H54 (cell line): ENCODE measurements at places on chromosomes 16 and 17.

DNA sequence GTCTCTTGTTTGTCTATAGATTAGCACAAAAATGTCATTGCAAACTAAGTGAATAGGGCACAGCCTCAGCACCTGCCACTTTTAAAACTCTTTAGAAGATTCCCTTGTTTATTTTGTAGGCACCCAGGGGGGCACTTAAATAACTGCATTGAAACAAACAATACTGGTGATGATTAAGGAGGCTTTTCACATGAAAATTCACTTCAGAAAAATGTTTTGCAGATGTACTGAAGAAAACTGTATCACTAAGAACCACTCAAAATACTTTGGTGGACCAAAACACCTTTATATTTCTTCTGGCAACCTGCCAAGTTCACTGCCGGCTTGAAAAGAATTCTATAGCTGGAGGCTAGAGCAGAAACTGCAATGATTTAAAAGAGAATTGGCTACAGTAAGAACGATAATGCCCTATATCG lies 281.5 kb downstream of the TOX3 start:
- no peak for DNase-seq

GRCh38 chr16:1439058-1439698 lies 5.2 kb downstream of the CCDC154 start:
- no peak for DNase-seq

DNA sequence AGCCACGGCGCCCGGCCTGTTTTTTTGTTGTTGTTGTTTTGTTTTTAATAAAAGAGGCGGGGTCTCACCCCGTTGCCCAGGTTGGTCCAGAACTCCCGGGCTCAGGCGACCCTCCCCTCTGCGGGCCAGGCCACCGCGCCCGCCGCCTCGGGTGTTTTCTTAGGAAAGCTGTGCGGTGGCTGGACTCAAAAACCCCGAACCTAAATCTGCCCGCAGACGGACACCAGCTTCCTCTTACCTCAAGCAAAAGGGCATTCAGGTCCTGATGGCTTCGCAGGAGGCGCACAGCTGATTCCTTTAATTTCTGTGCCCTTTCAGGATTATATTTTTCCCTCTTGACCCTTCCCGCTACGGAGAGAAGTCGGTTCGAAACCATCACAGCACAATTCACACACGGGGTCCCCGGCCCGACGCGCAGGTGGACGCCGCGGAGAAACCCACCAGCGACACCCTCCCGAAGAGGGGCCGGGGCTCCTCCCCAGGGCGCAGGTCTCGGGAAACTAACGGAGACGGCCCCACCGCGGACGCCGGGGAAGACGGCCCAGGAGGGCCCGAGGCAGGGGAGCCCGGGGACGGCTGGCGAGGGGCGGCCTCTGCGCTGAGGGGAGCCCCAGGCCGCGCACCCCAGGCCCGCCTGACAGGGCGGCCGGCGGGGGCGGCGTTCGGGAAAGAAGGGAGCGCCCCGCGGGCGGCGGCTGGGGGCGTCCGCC lies 653 bp downstream of the FANCA start:
- peak; percentile 29 for DNase-seq

- no peak for DNase-seq
Measured at GRCh38 chr17:28738680-28739384, 5.0 kb upstream of the TRAF4 start.

GRCh38 chr16:50197582-50197981 lies 44.5 kb downstream of the TENT4B start:
- no peak for DNase-seq

DNA sequence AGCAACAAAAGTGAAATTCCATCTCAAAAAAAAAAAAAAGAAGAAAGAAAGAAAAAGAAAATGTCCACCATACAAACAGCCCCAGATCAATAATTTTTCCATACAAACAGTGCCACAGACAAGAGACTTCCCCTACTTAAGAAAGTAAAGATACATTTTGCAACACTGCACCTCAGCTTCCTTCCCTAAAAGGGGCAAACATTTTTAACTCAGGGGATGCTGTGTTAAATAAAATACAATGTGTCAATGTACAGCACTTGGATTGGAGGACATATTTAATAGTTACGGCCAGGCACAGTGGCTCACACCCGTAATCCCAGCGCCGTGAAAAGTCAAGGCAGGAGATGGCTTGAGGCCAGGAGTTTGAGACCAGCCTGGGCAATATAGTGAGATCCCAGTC lies 22.3 kb downstream of the MYH11 start:
- no peak for DNase-seq

DNA sequence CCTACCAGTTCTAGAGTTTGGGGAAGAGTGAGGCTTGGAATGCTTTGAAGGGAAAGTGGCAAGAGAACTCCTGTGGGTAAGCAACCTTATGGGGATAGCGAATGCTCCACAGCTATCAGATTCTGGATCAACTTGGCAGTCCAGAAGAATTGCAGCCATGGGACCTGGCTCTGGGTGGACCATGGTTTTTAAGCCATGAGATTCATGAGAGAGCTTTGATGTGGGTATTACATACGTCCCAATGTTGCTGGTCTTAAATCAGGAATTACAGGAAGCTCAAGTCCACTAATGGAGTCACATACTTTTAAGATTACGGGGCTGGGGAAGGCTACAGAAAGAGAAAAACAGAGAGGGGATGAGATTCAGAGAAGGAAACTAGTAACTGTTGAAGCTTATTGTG lies 142.5 kb upstream of the ELAC2 start:
- no peak for DNase-seq

DNA sequence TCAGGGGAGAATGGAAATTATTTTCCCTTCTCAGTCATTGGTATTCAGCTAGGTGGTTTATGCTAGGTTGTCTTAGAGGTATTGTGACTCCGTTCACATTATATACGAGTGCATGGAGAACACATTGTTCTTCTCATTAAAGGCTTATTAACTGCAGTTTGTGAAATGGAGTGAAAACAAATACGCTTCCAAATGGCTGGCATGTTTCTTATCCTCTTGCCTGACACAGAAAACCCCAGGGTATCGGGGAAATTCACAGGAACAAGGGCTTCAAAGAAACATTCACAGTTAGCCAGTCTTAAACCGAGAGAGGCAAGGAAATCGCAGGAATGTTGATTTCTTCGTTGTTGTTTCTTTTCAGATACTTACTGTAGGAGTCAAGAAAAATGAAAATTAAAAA lies 1047.9 kb upstream of the RBFOX1 start:
- no peak for DNase-seq

- DNase-seq, result no peak
Measured at GRCh38 chr17:82416771-82417170, 1.4 kb upstream of the HEXD start.

- no peak for DNase-seq
Measured at GRCh38 chr17:59439741-59440211, 108.3 kb downstream of the YPEL2 start.

- no peak for DNase-seq
Measured at GRCh38 chr17:49358641-49359247, 3.3 kb downstream of the ZNF652 start.

- DNase-seq, result no peak
Measured at GRCh38 chr16:31352376-31353115, 2.4 kb upstream of the ITGAX start.

GRCh38 chr17:54255696-54256095 lies 433.0 kb downstream of the KIF2B start:
- DNase-seq, result no peak

DNA sequence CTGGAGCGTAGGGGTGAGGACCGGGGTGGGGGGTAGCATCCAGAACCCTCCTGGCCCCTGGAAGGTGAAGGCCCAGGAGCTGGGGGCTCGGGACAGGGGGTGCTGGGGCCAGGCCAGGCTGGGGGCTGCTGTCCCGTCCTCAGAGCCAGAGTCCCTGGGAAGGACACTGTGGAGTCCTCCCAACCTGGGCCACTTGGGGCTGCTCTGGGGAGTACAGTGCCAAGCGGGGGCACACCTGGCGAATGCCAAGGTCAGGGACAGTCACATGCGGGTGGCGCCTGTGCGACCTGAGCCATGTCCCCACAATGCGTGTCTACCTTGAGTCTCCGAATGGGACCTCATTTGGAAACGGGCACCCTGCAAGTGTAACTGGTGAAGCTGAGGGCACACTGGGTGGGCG lies 1.2 kb upstream of the PERCC1 start:
- DNase-seq, result no peak

GRCh38 chr17:41631898-41632285 lies 7.5 kb upstream of the KRT17 start:
- DNase-seq, result no peak

GRCh38 chr16:28000314-28001169 lies 63.0 kb downstream of the GSG1L start:
- no peak for DNase-seq

- no peak for DNase-seq
Measured at GRCh38 chr16:8736123-8736668, 61.2 kb downstream of the TMEM186 start.

DNA sequence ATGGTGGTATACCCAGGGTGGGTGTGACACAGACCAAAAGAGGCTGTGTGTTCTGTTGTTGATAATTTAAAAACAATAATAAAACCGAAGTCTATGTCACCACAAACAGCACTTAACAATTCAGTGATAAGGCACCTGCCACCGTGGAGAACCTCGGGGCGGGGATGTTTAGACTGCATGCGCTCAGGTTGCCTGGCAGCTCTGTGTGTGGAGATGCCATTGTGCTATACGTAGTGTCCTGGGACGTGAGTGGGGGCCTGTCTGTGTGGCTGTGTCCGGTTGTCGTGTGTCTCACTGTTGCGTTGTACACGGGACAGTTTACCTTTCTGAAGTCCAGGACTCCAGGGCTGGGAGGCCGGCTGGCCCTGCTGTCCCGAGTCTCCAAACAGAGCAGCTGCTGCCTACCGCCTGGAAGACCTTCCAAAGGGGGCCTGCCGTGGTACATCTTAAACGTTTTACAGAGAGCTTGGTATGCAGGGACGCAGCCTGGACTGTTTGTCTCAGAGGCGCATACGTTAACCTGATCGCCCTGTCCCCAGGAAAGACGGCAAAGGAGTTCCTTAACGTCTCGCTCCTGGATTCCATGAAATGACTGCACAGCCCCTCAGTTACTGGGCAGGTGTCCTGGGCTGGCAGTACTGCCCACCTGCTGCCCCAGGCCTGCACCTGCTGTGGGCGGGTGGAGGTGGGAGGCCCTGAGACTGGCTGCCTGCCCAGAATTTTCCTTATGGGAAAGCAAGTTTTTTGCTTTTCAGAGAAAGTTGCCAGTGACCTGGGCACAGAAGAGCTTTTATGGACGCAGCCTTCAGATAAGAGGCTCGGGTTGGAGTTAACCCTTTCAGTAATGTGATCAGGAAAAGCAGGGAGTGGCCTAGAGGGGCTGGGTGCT lies 19.0 kb downstream of the SPIRE2 start:
- no peak for DNase-seq

DNA sequence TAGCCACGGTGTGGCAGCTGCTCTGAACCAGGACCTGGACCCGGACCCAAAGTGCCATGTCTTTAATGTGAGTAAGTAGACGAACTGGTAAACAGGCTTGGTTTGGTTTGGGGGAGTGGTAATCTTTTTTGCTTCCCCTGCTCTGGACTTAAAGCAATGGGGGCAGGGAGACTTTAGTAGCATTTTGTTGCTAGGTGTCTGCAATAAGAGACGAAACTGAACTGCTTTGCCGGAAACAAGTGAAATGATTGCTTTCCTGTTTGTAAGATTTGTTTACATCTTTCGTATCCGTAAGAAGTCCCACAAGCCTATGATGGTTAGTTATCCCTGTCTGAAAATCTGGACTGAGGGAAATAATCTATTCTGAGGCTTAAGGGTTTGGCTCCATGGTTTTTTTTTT lies 21.5 kb downstream of the PRCD start:
- DNase-seq, result no peak

DNA sequence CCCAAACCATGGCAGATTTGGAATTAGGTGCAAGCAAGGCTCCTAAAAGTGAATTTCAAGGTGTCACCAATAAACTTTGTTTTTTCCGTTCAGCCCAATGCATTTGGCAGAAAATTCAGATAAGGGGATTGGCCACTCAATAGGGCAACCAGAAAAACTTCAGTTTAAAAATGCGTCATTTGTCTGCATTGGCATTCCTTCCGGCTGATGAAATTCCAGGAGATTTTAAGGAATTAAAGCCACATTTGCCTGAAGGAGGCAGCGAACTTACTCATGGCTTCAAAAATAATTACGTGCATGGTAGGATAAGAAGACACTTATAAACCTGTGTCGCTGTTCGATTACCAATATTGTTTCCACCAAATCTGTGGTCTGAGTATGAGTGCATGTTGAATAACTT lies 151.9 kb downstream of the SALL1 start:
- no peak for DNase-seq

- DNase-seq, result no peak
Measured at GRCh38 chr16:9165681-9166080, 74.2 kb downstream of the HAPSTR1 start.

DNA sequence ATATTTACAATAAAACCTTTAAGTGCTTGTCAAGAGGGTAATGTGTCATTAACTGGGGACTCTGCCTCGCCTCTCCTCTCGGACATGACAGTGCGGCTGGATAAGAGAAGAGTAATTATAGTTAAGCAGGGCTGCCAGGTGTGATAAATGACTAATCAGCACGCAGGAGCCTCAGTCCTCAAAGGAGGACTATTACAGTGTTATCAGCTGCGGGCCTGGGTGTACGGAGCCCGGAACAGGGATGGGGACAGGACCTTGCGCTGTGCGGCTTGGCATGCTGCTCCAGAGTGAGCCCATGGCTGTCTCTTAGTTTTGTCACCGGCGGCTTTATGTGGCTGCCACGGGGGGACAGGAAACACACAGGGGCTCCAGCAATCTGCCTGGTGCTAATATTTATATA lies 607.2 kb downstream of the MAF start:
- DNase-seq, result no peak

- DNase-seq, result no peak
Measured at GRCh38 chr16:1494129-1494640, 1.0 kb downstream of the TELO2 start.

GRCh38 chr17:21015564-21015963 lies 27.2 kb downstream of the USP22 start:
- no peak for DNase-seq

DNA sequence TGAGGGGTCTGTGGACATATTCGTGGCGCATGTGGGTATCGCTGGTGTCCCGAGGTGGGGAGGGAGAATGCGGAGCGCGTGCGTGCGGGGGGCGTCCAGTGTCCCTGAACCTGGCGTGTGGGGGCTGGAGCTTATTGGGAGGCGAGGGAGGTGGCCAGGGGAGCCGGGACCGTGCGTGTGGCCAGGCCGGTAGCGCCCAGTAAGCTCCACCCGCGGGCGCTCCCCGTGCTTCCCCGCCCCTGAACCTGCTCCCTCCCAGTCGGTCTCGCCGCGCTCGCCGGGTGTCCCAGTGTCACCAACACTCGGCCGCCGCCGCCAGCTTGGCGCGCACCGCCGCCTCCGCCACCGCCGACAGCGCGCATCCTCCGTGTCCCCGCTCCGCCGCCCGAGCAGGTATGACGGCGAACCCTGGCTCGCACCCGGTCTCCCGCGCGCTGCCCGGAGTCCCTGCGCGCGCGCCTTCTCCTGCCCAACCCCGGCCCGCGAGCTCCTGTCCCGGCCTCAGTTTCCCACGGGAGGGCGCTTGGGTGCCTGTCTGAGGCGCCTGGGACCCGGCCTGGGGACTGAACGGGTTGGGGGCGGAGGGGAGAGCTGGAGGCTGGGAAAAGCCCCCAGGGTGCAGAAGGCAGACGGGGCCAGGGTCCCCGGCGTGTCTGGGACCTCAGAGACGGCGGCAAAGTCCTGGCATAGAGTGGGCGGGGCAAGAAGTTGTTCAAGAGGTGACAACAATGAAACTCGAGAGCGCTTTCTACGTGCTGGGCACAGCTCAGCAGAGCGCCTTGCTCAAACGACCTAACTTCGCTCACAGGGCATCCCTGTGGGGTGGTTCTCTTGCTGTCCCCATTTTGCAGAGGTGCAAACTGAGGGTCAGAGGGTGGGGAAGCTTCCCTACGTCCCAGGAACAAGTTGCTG lies at the start of gene SCNN1B:
Gene SCNN1B, plus strand, starts transcription at position 258 of the 912 bp plus-strand sequence. CDS start 46,298 bp downstream, outside the sequence.
- no peak for DNase-seq
